ENCODE measurements at places on chromosomes 5 and 9. TPM values are rescaled to one million over a fixed set of nuclear protein-coding genes. Genes with fewer than 3 reads are reported as not detected.

Gene LECT2
- total RNA-seq: not detected

Gene PITX1
- total RNA-seq: not detected

DNA sequence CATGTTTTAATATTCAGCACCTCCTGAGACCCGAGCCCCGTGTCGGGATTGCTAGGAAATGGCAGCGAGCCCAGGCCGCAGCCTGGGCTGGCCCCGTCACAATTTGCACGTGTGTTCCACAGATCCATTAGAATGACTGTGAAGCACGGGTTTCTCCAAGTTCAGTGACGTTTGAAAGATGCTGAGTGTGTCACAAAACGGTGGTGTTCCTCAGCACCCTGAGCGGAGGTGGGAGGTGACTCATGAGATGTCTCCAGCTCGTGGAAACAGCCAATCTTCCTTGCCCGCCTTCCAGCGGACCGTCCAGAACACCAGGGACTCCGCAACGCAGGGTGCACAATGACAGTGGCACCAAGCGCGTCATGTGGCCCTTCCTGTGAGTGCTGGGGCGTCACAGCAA lies 412.8 kb downstream of the IRX2 start:
- no peaks in the 10 kb centered on the region for H3K27me3 ChIP-seq
- H3K4me1 ChIP-seq: no peaks in the 10 kb centered on the region
- no peaks in the 10 kb centered on the region for H3K36me3 ChIP-seq
- no peak for DNase-seq
- H3K27ac ChIP-seq: no peak overlapping the region
- H3K4me3 ChIP-seq: no peak overlapping the region

DNA sequence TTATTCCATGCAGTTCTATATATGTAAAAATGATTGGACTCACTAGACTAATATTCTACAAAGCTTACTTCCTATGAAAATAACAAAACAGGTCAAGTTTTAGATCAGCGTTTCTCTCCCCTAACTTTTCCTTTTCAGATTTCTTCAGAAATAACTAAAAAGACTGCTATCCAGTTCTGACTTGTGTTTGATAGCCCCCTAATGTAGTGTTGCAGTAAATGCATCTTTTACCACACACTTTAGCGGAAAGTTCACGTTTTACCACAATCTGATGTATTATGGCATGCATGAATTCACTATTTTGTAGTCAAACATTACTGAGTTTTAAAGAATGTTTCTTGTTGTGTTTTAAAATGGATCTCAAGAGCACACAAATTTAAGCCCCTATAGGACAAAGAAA lies 292.7 kb downstream of the RAB3C start:
- H3K27me3 ChIP-seq: no peaks in the 10 kb centered on the region
- no peak for DNase-seq
- H3K36me3 ChIP-seq: no peaks in the 10 kb centered on the region
- H3K4me3 ChIP-seq: no peak overlapping the region

DNA sequence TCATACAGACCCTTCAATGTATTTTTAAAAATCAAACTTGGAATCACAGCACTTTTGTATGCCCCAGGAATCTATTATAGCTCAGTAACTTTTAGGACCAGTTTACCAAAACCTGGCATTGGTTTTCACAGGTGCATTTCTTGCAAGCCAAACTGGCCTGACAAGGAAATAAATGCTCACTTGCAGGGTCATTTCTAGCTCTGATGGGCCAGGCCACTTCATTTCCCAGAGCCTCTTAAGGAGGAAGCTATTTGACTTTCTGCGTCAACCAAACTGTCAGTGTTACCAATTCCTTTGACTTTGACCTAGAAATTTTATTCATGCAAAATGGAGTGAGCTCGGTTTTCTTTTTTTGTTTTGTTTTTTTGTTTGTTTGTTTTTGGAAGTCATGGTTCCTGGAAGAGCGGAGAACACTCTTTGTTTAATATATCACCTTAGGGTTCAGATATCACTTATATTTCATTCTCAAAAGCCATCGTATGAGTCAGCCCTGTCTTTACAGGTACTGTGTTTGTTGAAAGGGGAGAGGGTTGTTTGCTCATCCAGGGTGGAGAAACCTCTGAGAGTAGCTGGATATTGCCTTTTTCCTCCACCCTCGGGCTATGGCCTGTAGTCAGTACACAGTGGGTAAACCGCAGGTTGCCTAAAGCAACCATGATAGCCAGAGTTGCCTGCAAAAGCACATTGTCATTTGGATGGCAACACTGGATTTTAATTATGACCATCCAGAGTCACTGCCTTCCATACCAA lies 58.9 kb downstream of the GNA14 start:
- no peaks in the 10 kb centered on the region for H3K4me1 ChIP-seq
- no peak for DNase-seq
- no peak overlapping the region for H3K27ac ChIP-seq
- no peak overlapping the region for H3K4me3 ChIP-seq
- no peaks in the 10 kb centered on the region for H3K27me3 ChIP-seq
- no peaks in the 10 kb centered on the region for H3K36me3 ChIP-seq

Data from right atrium auricular region (tissue), 2 donors.